ENCODE measurements at places on chromosomes 2 and 18. TPM values are rescaled to one million over a fixed set of nuclear protein-coding genes. Genes with fewer than 3 reads are reported as not detected.

GRCh38 chr18:6729247-6730091 is at the start of gene ARHGAP28:
Gene ARHGAP28 (plus strand): TSS chr18:6729716. CDS start chr18:6729822, 106 bp downstream.
- peaks cover 5% of the 10 kb centered on the region for H3K27me3 ChIP-seq
- no peaks in the 10 kb centered on the region for H3K36me3 ChIP-seq
- H3K27ac ChIP-seq = no peak within 1 kb of the TSS
- no peaks in the 10 kb centered on the region for H3K4me1 ChIP-seq

DNA sequence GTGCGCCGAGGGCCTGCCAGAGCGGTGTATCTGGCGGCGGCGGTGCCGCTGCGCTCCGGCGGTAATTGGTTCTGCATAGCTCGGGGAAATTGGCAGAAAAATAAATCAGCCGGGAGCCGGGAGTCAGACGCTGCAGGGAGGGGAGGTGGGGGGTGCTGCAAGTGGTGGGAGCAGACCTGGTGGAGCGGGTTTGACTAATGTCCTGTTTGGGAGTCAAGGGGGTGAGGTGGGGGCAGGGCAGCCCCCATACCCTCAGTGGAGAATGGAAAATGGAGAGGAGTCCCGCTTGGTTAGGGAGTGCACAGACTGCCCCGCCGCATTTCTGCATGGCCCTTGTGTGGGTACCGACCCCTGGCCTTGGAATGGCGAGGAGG is 107.3 kb downstream of the DYSF start:
- no peak overlapping the region for H3K27ac ChIP-seq
- no peak overlapping the region for H3K4me3 ChIP-seq
- no peaks in the 10 kb centered on the region for H3K36me3 ChIP-seq
- H3K4me1 ChIP-seq = peaks cover 3% of the 10 kb centered on the region

DNA sequence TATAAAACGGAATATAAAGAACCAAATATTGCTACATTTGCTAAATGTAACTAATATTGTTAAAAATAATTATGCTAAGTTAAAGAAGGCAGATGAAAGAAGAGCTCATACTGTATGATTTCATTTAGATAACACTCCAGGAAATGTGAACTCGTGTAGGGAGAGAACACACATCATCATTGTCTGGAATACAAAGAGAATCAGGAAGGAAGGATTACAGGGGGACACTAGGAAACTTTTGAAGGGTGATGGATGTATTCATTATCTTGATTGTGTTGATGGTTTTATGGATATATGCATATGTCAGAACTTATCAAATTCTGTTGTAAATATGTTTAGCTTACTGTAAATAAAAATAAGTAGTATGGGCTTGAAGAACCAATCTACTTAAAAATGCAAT is 104.1 kb upstream of the TRIB2 start:
- no peak overlapping the region for H3K4me3 ChIP-seq
- no peak for DNase-seq
- no peak overlapping the region for H3K27ac ChIP-seq
- H3K27me3 ChIP-seq = no peaks in the 10 kb centered on the region
- no peaks in the 10 kb centered on the region for H3K4me1 ChIP-seq
- no peaks in the 10 kb centered on the region for H3K36me3 ChIP-seq

- no peak overlapping the region for H3K27ac ChIP-seq
- no peaks in the 10 kb centered on the region for H3K4me1 ChIP-seq
- no peak for DNase-seq
- no peaks in the 10 kb centered on the region for H3K27me3 ChIP-seq
- H3K4me3 ChIP-seq = no peak overlapping the region
Observed at GRCh38 chr2:167017021-167017420, 128.7 kb downstream of the XIRP2 start.

- no peak overlapping the region for H3K4me3 ChIP-seq
- H3K27ac ChIP-seq = no peak overlapping the region
- H3K4me1 ChIP-seq = no peaks in the 10 kb centered on the region
- no peak for DNase-seq
- no peaks in the 10 kb centered on the region for H3K27me3 ChIP-seq
Observed at GRCh38 chr2:208208335-208209085, 18.7 kb upstream of the C2orf80 start.

- no peaks in the 10 kb centered on the region for H3K4me1 ChIP-seq
- no peak for DNase-seq
- H3K4me3 ChIP-seq = no peak overlapping the region
- H3K27ac ChIP-seq = no peak overlapping the region
Observed at GRCh38 chr2:54655046-54655809, 68.2 kb upstream of the EML6 start.

DNA sequence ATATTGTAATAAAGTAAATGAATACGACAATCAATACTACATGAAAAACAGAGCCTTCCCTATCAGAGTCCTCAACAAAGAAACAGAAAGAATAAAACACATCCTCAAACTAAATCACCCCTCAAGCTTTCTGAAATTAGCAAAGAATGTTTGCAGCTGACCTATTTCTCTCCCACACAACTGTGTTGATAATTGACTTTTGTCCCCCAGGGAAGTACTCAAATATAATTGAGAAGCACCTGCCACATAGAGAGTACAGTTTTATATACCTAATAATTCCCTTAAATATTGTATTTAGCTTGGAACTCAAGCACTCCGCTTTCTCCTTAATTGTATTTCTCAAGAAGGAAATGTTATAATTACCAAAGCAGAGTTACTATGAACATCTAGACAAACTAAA is 12.6 kb downstream of the CACNB4 start:
- no peaks in the 10 kb centered on the region for H3K36me3 ChIP-seq
- no peak for DNase-seq
- H3K4me3 ChIP-seq = no peak overlapping the region
- H3K27ac ChIP-seq = no peak overlapping the region
- H3K27me3 ChIP-seq = no peaks in the 10 kb centered on the region

DNA sequence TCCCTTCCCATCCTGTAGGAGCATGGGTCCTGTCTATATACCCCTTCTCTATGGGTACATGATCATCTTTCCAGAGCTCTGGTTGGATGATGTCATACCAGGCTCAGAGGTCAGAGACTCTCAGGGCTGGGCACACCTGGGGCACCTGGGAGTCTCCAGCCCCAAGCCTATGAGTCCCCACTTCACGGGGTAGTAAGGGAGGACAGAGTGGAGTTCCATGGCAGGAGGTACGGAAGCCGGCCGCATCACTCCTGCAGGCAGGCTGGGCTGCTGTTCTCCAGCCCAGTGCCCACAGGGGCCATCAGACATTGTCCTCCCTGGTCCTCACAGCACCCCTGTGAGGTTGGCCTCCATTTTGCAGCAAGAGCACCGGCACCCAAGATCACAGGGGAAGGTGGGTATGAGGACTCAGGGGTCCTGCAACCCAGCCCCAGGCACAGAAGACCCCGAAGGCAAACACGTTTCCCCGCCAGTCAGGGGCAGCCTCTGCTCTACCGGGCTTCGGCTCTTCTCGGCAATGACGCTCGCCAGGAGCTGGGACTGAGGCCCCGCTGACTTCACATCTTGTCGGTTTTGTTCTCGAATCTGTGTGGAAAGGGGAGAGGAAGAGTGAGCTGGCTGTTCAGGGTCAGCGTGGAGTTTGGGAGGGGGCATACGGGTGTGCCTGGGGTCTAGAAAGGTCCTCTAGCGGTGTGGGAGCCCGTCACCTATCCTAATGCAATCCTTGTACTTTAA is 91.5 kb downstream of the ADD2 start:
- H3K27ac ChIP-seq = no peak overlapping the region
- peaks cover 4% of the 10 kb centered on the region for H3K27me3 ChIP-seq
- H3K4me1 ChIP-seq = no peaks in the 10 kb centered on the region
- H3K4me3 ChIP-seq = no peak overlapping the region
- DNase-seq = no peak

GRCh38 chr2:61558160-61558559 is 20.0 kb upstream of the XPO1 start:
- H3K36me3 ChIP-seq = no peaks in the 10 kb centered on the region
- H3K27me3 ChIP-seq = no peaks in the 10 kb centered on the region
- no peaks in the 10 kb centered on the region for H3K4me1 ChIP-seq
- no peak for DNase-seq
- no peak overlapping the region for H3K27ac ChIP-seq

- H3K36me3 ChIP-seq = no peaks in the 10 kb centered on the region
- H3K4me3 ChIP-seq = no peak overlapping the region
- no peak for DNase-seq
- H3K27me3 ChIP-seq = no peaks in the 10 kb centered on the region
- no peak overlapping the region for H3K27ac ChIP-seq
Observed at GRCh38 chr2:211376410-211376809, 820.0 kb downstream of the CPS1 start.

GRCh38 chr2:218381916-218382366 is at the start of gene SLC11A1:
Gene SLC11A1 (plus strand): TSS chr2:218382273. CDS start chr2:218382369, 96 bp downstream.
- H3K27ac ChIP-seq = no peak within 1 kb of the TSS
- no peaks in the 10 kb centered on the region for H3K36me3 ChIP-seq
- 0 out of 2 replicates have a peak, but pooled peaks cover 3% of the 10 kb centered on the region for H3K4me1 ChIP-seq

GRCh38 chr18:76514573-76514972 is 19.5 kb upstream of the ZNF516 start:
- no peaks in the 10 kb centered on the region for H3K36me3 ChIP-seq
- H3K4me3 ChIP-seq = no peak overlapping the region
- peaks cover 21% of the 10 kb centered on the region for H3K27me3 ChIP-seq
- no peak for DNase-seq

GRCh38 chr2:162153608-162154224 is 1.7 kb upstream of the GCG start:
- H3K4me3 ChIP-seq = no peak overlapping the region
- H3K27ac ChIP-seq = no peak overlapping the region
- no peaks in the 10 kb centered on the region for H3K36me3 ChIP-seq
- no peaks in the 10 kb centered on the region for H3K4me1 ChIP-seq

GRCh38 chr2:159832858-159833257 is 34.9 kb upstream of the CD302 start:
- no peak for DNase-seq
- H3K27me3 ChIP-seq = no peaks in the 10 kb centered on the region
- H3K27ac ChIP-seq = no peak overlapping the region
- no peak overlapping the region for H3K4me3 ChIP-seq

DNA sequence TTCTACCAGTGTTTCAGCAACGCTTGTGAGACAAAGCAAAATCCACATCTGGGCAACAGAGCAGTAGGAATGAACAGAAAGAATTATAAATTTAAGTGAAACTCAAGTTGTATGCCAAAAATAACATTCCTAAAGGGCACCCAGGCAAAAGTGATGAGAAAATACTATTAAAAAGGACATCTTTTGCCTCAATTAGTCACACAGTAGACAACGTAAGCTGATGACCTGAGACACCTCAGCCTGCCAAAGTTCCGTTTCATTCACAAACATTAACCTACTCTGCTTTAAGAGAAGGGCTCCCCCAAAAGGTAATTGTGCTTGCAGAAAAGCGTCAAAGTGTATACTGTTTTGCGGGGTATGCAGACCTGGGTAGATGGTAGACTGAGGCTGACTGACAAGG is 7.2 kb downstream of the HDLBP start:
- H3K27ac ChIP-seq = no peak overlapping the region
- no peak for DNase-seq
- H3K4me1 ChIP-seq = peaks cover 46% of the 10 kb centered on the region
- H3K27me3 ChIP-seq = no peaks in the 10 kb centered on the region
- H3K4me3 ChIP-seq = no peak overlapping the region
- no peaks in the 10 kb centered on the region for H3K36me3 ChIP-seq

DNA sequence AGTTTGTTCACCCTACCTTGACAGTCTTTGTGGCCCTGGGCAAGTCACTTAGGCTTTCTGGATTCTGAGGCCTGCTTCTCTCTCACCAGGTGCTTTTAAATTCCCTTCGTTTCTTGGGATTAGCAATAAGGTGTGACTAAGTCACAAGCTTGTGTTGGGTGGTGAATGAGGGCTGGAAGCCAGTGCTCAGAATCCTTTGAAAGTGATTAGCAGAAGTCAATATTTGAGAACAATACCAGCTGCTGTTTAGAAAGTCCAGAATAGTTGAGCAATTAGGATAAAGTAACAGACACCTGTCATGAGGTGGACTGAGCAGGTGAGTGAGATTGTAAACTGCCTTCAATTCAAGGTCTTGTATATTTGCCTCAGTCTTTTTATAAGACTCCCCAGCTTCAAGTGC is 19.3 kb upstream of the MGAT5 start:
- no peaks in the 10 kb centered on the region for H3K4me1 ChIP-seq
- no peak overlapping the region for H3K27ac ChIP-seq
- no peaks in the 10 kb centered on the region for H3K36me3 ChIP-seq

- H3K36me3 ChIP-seq = no peaks in the 10 kb centered on the region
- H3K4me1 ChIP-seq = no peaks in the 10 kb centered on the region
- H3K27ac ChIP-seq = no peak overlapping the region
- H3K27me3 ChIP-seq = peaks cover 3% of the 10 kb centered on the region
Observed at GRCh38 chr2:48946449-48947048, 191.0 kb upstream of the LHCGR start.

GRCh38 chr2:105362862-105363591 is 25.7 kb downstream of the C2orf49 start:
- H3K27me3 ChIP-seq = no peaks in the 10 kb centered on the region
- no peak overlapping the region for H3K4me3 ChIP-seq
- peak overlapping the region; percentile 67 for H3K27ac ChIP-seq
- H3K36me3 ChIP-seq = peaks cover 56% of the 10 kb centered on the region
- DNase-seq = no peak

DNA sequence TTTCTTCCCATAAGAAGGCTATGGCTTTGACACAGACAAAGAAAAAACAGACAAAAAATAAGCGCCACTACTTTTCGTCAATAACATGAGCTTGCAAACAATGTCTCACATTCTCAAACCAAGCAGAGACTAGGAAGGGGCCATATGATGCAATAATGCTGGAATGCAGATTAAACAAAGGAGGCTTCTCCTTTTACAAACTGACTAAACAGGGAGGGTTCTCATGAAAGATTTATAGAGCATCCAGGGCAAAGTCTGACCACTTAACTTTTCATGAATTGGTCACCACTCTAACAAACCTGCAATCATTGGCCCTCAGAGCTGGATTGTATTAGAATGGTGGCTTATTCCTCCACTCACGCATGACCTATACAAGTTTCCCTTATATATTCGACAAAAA is 663.3 kb upstream of the CHAC2 start:
- no peaks in the 10 kb centered on the region for H3K27me3 ChIP-seq
- no peak overlapping the region for H3K4me3 ChIP-seq
- H3K36me3 ChIP-seq = no peaks in the 10 kb centered on the region
- H3K4me1 ChIP-seq = no peaks in the 10 kb centered on the region
- H3K27ac ChIP-seq = no peak overlapping the region

Gene PID1
- total RNA-seq = 2.9 TPM

Gene HS1BP3
- total RNA-seq = 46.1 TPM

Gene ANKRD30B
- total RNA-seq = not detected

Gene CPS1
- 5.1 TPM for total RNA-seq

Gene AQP12B
- total RNA-seq = not detected

Gene MROH2A
- not detected for total RNA-seq

Gene MAPRE3
- 11.6 TPM for total RNA-seq

Gene SERPINB2
- not detected for total RNA-seq

Gene IL18RAP
- not detected for total RNA-seq

Measured in Panc1 (cell line).